Amniotic epithelial cell (primary cell): ENCODE measurements at places on chromosomes 5 and 9.

DNA sequence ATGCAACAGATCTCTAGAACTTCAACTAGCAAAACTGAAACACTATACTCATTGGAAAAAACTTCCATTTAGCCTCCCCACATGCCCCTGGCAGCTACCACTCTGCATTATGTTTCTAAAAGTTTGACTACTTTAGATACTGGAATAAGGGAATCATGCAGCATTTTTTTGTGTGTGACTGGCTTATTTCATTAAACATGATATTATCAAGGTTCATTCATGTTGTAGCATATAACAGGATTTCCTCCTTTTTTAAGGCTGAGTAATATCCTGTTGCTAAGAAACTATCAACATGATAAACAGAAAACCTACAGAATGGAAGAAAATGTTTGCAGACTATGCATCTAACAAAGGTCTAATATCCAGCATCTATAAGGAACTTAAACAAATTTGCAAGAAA, 597.9 kb downstream of the DMRTA1 start:
- DNase-seq = peak; percentile 12

GRCh38 chr5:107570181-107570580, 100.6 kb downstream of the EFNA5 start:
- no peak for DNase-seq

DNA sequence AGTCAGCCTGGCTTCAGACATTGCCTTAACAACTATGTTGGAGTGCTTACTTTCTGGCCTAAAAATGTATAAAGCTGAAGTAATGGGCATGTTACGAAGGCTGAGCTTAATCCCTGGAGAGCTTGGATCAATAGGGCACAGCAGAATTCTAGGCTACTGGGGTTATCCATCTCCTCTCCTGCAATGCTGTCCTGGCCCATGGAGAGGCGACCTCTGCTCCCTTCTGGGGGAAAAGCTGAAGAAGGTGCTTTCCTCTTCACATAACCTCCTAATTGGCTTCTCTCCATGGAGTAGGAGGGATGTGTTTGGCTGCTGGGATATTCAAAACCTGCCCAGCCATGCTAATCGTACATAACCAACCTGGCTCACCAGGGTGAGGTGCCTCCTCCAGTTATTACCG, 403.5 kb downstream of the DMRT2 start:
- DNase-seq = no peak

GRCh38 chr9:73152543-73152844, 829 bp downstream of the ANXA1 start:
- DNase-seq = peak; percentile 67

DNA sequence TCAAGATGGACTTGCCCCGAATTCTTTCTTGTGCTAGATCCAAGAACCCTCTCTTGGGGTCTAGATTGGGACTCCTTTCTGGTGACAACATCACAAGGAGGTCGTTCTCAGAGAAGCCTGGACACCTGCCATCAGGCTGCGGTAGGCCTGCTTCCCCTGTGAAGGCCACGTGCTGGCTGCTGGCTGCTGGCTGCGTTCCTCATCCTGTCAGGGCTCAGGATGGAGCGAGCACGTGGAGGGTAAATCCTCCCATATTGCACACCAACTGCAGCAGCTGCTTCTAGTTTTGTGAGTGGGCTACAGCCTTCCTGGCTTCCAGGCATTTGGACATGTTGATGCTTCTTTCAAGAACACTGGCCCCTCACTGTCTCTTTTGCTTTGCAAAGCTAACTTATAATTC, 95.6 kb downstream of the HSPA4 start:
- no peak for DNase-seq

GRCh38 chr5:179536676-179537075, 13.7 kb upstream of the RUFY1 start:
- no peak for DNase-seq
